NCI-H2081 (cell line): ENCODE measurements at places on chromosomes 7 and 10.

GRCh38 chr10:7397049-7398035 is 13.5 kb downstream of the SFMBT2 start:
- DNase-seq: no peak

DNA sequence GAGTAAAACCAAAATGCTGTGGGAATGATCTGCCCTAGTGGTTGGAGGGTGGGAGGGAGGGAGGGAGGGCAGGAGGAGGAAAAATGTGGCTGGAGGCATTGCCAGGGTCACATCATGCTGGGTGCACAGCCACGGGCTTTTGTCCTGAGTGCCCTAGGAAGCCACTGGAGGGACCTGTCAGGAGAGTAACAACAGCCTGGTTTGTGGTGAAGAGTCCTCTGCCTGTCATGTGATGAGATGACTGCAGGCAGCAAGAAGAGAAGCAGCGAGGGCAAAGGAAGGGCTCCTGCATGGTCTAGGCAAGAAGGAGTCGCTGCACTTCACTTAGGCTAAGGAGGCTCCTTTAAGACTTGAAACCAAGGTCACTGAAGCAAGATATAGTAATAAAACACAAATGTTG is 65.6 kb downstream of the PKD1L1 start:
- DNase-seq: no peak

DNA sequence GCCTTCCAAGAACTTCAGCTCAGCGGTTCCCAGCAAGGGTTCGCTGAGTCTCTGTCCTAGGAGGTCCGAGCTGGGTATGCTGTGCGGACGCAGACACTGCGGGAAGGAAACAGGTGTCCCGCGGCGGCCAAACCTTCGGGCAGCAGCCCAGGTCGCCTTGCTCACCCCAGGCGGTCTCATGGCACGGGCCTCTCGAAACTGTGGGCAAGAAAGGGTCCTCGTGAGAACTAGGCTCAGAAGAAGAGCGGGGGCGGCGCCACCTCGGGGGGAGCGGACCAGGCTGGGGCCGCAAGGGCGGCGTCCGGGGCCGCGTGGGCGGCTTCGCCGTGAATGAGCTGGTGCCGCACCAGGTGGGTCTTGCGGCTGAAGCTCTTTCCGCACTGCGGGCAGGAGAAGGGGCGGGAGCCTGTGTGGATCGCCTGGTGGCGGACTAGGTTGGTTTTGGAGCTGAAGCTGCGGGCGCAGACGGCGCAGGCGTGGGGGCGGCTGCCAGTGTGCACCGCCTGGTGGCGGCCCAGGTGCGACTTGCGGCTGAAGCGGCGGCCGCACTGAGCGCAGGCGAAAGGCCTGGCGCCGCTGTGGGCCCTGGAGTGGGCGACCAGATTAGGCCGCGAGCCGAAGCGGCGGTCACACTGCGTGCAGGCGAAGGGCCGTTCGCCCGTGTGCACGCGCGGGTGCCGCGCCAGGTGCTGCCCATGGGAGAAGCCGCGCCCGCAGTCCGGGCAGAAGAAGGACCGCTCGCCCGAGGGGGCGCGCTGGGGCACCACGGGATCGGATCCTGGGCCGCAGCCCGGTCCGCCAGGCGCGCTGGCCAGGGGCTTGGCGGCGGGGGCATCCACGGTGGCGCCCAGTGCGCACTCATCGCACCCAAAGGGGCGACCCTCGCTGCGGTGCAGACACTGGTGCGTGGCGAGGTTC is 8.6 kb downstream of the ZNF467 start:
- DNase-seq: no peak

GRCh38 chr10:43922335-43923280 is 273.9 kb upstream of the ZNF32 start:
- DNase-seq: no peak

DNA sequence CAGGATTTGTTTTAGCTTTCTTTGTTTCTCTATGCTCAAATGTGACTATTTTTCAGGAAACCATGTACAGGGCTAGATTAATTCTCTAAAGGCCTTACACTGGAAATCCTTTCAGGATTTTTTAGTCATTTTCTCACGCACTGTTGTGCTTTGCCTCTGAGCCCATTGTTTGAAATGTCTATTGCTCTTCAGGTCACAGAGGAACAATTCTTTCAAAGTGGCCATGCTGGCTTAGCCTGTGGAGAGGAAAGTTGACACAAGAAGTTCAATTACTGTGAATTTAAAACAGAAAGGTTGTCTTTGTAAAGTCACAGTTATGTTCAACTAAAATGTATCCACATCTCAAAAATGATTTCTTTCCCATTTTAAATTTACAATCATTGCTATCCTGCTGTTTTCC is 1071.7 kb upstream of the POT1 start:
- DNase-seq: peak; percentile 6

GRCh38 chr7:146115851-146116520 is 615 bp upstream of the CNTNAP2 start:
- DNase-seq: peak; percentile 78

DNA sequence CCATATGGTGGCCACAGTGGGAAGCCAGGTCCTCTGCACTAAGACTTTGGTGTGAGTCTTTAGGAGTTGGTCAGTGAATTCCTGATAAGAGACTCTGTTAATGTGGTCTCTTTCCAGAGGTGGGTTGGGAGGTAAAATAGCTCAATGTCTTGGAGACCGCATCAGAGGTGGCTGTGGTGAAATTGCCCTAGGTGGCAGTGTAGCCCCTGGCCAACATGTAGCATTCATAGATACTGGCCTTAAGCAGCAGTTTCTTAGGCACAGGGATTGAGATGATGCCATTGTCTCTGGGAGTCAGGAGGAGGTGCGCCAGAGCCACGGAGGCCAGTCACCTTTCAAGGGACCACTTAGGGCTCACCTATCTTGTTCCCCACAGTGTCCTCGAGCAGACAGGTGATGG is 202.8 kb downstream of the CREB5 start:
- peak; percentile 15 for DNase-seq

DNA sequence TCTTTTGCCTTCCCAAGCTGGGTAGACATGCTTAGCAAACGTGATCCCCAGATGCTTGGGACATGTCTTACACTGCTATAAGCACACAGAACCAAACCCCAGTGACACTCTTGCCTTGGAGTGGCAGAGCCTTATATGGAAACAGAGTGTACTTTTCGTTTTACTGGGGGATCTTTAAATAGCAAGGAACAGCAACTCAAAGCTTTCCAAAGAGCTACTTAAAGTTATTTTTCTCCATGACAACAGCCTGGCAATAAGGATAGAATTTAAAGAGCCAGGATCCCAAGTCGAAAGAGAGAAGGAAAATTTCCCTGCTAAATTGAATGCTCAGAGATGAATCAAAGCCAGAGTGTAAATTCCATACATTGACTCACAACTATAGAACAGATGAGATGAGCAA is 67.8 kb downstream of the ZNF365 start:
- no peak for DNase-seq
